ENCODE measurements at places on chromosomes 3 and 15. TPM values are rescaled to one million over a fixed set of nuclear protein-coding genes. Genes with fewer than 3 reads are reported as not detected.

ZMYND10 gene
- total RNA-seq: 0.70 TPM

DUOXA2 gene
- total RNA-seq: not detected

SSUH2 gene
- 0.12 TPM for total RNA-seq

PLAAT1 gene
- not detected for total RNA-seq

NAA80 gene
- total RNA-seq: 1.8 TPM

OR5K3 gene
- not detected for total RNA-seq

SCN11A gene
- under 0.01 TPM for total RNA-seq

ZCWPW2 gene
- 0.82 TPM for total RNA-seq

HTR3E gene
- total RNA-seq: not detected

EIF4G1 gene
- 290 TPM for total RNA-seq

TASOR gene
- 54.2 TPM for total RNA-seq

ZNF385D gene
- total RNA-seq: 0.08 TPM

PRICKLE2 gene
- total RNA-seq: 17.1 TPM

CYP8B1 gene
- not detected for total RNA-seq

LRRIQ4 gene
- not detected for total RNA-seq

SLC25A36 gene
- 66.4 TPM for total RNA-seq

ACKR4 gene
- total RNA-seq: 27.6 TPM

SMCO1 gene
- not detected for total RNA-seq

ALS2CL gene
- 1.9 TPM for total RNA-seq

FBXW12 gene
- not detected for total RNA-seq

HRG gene
- not detected for total RNA-seq

ZNF621 gene
- 12.3 TPM for total RNA-seq

TJP1 gene
- total RNA-seq: 42.8 TPM

CADPS gene
- total RNA-seq: 0.82 TPM

CCDC33 gene
- total RNA-seq: 0.60 TPM

TM6SF1 gene
- 3.3 TPM for total RNA-seq

PARP15 gene
- total RNA-seq: not detected

ADAMTSL3 gene
- 0.75 TPM for total RNA-seq

ZNF660 gene
- 1.9 TPM for total RNA-seq

CACNA2D3 gene
- 0.59 TPM for total RNA-seq

SAMD7 gene
- total RNA-seq: not detected

SH3GL3 gene
- total RNA-seq: not detected

FGF12 gene
- not detected for total RNA-seq

KBTBD12 gene
- total RNA-seq: not detected

KLHL40 gene
- not detected for total RNA-seq

THRB gene
- total RNA-seq: 7.5 TPM

UBAP1L gene
- 0.53 TPM for total RNA-seq

KIF23 gene
- total RNA-seq: 2.5 TPM

GPR87 gene
- total RNA-seq: not detected

HLTF gene
- total RNA-seq: 28.0 TPM

ERICH6 gene
- not detected for total RNA-seq

GP9 gene
- total RNA-seq: not detected

CFAP100 gene
- total RNA-seq: not detected

TAGLN3 gene
- total RNA-seq: 0.38 TPM

VEPH1 gene
- total RNA-seq: 31.8 TPM

GNAT1 gene
- total RNA-seq: not detected

SYNPR gene
- not detected for total RNA-seq

KCNH8 gene
- not detected for total RNA-seq

NPAP1 gene
- total RNA-seq: not detected

IMP3 gene
- 110 TPM for total RNA-seq

SLC12A1 gene
- total RNA-seq: not detected

Data from smooth muscle cell of the coronary artery (primary cell).